Kidney (tissue), 22 donors: ENCODE measurements at places on chromosomes 3 and 15. TPM values are rescaled to one million over a fixed set of nuclear protein-coding genes. Genes with fewer than 3 reads are reported as not detected.
A peak's percentile ranks its signal among the peaks of the same experiment; 100 is the strongest.

DNA sequence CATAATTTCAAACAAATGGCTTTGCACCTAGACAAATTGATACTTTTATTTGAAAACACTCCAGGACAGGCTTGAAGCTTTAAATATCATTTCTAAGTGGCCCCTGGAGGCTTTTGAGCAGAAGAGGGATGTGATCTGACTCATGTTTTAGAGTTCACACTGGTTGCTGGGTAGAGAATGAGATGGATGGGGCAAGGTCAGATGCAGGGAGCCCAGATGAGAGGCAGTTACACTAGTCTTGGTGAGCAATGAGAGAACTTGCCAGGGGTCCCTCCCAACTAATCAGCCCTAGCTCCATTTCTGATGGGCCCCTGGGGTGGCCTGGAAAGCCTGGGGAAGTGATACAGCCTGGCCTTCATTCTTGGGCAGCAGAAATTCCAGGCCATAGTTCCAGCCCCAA, 190.4 kb downstream of the MEGF11 start:
- no peaks in the 10 kb centered on the region for H3K36me3 ChIP-seq
- no peak overlapping the region for H3K4me3 ChIP-seq
- H3K27me3 ChIP-seq, result no peaks in the 10 kb centered on the region

Gene ARIH1
- 139 TPM for total RNA-seq

DNA sequence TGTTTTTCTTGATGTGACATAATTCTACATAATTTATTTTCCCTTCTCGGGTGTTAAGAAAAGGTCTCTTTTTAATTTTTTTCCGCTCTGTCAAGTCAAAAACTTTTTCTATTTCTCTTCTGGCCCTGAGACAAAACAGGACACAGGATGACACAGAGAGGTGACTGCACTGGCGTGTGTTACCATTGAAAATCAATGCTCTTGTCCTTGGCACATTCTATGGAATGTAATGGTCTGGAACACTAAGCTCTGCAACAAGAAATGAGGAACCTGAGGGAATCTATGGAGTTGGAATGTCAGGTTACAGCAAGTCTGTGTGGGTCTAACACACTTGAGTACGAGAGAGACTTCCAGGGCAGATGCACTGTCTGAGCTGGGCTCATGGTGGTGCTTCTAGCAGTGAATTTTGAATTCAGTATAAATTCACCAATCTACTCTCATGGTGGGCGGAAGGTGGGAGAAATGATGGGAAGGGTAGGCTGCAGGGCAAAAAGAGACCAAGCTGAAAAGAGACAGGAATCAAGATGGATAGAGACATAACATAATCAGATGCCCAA, 508.3 kb downstream of the TUSC7 start:
- peak; percentile 42 for DNase-seq
- H3K36me3 ChIP-seq, result no peaks in the 10 kb centered on the region
- H3K4me3 ChIP-seq, result no peak overlapping the region
- H3K27me3 ChIP-seq, result no peaks in the 10 kb centered on the region

Gene PDZRN3
- total RNA-seq, result 13.2 TPM

GRCh38 chr3:33690341-33690740, 27.7 kb downstream of the CLASP2 start:
- H3K27ac ChIP-seq, result no peak overlapping the region
- H3K36me3 ChIP-seq, result no peaks in the 10 kb centered on the region
- no peaks in the 10 kb centered on the region for H3K4me1 ChIP-seq
- no peak overlapping the region for H3K4me3 ChIP-seq
- no peaks in the 10 kb centered on the region for H3K27me3 ChIP-seq

Gene B2M
- total RNA-seq, result 1,898 TPM

GRCh38 chr3:128984596-128984995, 9.3 kb downstream of the CFAP92 start:
- no peak overlapping the region for H3K4me3 ChIP-seq
- no peak overlapping the region for H3K27ac ChIP-seq
- no peaks in the 10 kb centered on the region for H3K36me3 ChIP-seq
- no peaks in the 10 kb centered on the region for H3K4me1 ChIP-seq
